ENCODE measurements at places on chromosomes 13 and 19. TPM values are rescaled to one million over a fixed set of nuclear protein-coding genes. Genes with fewer than 3 reads are reported as not detected.
A peak's percentile ranks its signal among the peaks of the same experiment; 100 is the strongest.

DNA sequence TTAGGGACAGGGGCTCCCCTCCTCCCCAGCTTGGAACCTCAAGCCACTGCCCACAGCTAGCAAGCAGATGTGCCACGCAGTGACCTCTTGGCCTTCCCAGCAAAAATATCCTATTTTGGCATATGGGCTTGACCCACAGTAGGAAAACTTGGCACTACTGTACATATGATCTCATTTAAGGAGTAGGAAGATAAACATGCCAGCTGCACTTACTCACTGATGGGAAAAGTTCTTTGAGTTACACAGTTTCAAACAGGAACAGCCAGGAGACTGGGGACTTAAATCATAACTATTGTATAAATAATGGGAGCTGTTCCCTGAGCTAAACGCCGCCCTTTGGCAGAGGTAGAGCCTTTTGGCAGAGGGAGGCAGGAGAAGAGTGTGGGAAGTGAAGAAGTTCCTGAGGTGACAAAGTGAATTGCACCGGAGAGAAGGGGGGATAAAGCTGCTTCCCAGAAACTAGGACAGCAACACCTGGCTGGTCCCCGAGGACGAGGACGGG is 6.1 kb downstream of the SACS start:
- H3K27me3 ChIP-seq: no peaks in the 10 kb centered on the region
- H3K27ac ChIP-seq: no peak overlapping the region
- no peak overlapping the region for H3K4me3 ChIP-seq

GRCh38 chr19:33773704-33774624 is 22.7 kb upstream of the KCTD15 start:
- no peaks in the 10 kb centered on the region for H3K27me3 ChIP-seq
- H3K36me3 ChIP-seq: no peaks in the 10 kb centered on the region
- H3K4me3 ChIP-seq: no peak overlapping the region
- H3K4me1 ChIP-seq: peaks cover 3% of the 10 kb centered on the region
- no peak overlapping the region for H3K27ac ChIP-seq

DNA sequence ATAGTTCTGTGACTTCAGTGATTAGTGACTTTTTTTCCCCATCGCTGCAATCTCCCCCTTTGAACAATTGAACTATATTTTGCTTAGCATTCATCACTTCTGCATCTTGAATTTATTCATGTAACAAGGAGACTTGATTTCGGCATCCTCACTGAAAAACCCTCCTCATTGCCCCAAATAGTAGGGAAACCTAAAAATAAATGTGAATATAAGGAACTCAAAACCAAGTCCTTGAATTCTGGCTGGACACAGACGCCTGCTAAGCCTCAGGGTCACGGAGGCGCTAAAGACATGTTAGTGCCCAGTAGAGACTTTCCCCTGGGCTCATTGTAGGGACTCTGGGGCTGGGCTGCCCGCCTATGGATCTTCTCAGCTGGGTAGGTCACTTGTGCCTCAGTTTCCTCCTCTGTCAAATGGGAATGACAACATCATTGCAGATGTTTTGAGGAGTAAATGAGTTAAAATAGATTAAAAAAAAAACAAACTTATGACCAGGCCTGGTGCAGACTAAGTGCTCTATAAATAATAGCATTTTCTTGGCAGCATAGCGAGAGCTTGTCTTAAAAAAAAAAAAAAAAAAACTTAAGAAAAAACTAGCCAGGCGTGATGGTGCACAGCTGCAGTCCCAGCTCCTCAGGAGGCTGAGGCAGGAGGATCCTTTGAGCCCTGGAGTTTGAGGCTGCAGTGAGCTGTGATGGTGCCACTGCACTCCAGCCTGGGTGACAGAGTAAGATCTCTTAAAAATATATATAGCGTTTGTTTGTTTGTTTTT is 1.8 kb upstream of the ADGRE5 start:
- H3K4me3 ChIP-seq: no peak overlapping the region
- H3K4me1 ChIP-seq: peaks cover 9% of the 10 kb centered on the region
- no peak for DNase-seq
- H3K36me3 ChIP-seq: no peaks in the 10 kb centered on the region

GRCh38 chr19:11578258-11579142 is 1.1 kb upstream of the ACP5 start:
- peaks cover 12% of the 10 kb centered on the region for H3K4me1 ChIP-seq
- DNase-seq: peak; percentile 81
- H3K27me3 ChIP-seq: no peaks in the 10 kb centered on the region
- peak overlapping the region; percentile 12 for H3K4me3 ChIP-seq
- peak overlapping the region; percentile 30 for H3K27ac ChIP-seq

- H3K27ac ChIP-seq: no peak overlapping the region
- no peak for DNase-seq
- H3K27me3 ChIP-seq: no peaks in the 10 kb centered on the region
- peaks cover 3% of the 10 kb centered on the region for H3K4me1 ChIP-seq
Measured at GRCh38 chr19:13790354-13790753, 4.9 kb upstream of the ZSWIM4 start.

The ZNF284 gene
- total RNA-seq: 2.1 TPM

The DKKL1 gene
- total RNA-seq: 2.0 TPM

The NLRP5 gene
- not detected for total RNA-seq

Measured in ovary (tissue), 10 donors.